ENCODE measurements at places on chromosomes 2 and 18.

GRCh38 chr18:13433125-13433524 is 214.6 kb downstream of the LDLRAD4 start:
- DNase-seq, result no peak

GRCh38 chr2:241601841-241602240 is 35.1 kb downstream of the THAP4 start:
- DNase-seq, result no peak

GRCh38 chr2:128215897-128216642 is 102.6 kb downstream of the HS6ST1 start:
- DNase-seq, result no peak

DNA sequence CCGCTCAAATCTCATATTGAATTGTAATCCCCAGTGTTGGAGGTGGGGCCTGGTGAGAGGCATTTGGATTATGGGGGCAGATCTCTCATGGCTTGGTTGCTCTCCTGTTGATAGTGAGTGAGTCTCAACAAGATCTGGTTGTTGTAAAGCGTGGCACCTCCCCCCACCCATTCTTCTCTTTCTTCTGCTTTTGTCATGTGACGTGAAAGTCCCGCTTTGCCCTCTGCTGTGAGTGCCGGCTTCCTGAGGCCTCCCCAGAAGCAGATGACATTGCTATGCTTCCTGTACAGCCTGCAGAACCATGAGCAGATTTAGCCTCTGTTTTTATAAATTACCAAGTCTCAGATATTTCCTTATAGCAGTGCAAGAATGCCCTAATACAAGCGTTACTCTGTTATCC is 673.8 kb downstream of the ADCYAP1 start:
- DNase-seq, result no peak

- no peak for DNase-seq
These were observed 53.9 kb downstream of the CCDC148 start for GRCh38 chr2:158402665-158403064.

DNA sequence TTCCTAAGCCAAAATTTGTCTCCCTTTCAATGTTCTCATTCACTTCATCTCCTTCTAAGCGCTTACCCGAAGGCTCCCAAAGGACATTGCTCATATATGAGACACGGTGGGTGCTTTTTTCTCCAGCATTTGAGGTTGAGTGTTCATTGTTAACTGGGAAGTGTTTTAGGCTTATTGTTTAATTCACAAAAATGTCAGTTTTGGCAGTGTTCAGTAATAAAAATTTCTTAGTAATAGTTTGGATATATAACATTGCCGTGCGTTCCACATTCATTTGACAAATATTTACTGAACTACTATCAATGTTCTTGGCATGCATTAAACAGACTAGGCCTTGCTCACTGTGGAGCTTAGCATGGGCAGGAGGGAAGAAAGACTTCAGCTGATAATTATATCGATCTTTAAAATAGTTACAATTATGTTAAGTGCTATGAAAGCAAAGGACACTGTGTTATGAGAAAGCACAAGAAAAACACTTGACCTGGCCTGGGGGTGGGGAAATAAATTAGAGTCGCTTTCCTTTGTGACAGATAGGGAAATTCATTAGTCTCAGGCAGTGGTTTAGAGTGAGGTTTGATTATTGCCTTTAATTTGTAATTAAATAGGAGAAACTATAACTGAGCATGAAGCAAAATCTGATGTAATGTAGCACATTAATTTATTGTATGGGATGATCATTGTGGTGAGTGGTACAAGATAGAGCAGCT is 82.2 kb upstream of the DOCK10 start:
- DNase-seq, result no peak

DNA sequence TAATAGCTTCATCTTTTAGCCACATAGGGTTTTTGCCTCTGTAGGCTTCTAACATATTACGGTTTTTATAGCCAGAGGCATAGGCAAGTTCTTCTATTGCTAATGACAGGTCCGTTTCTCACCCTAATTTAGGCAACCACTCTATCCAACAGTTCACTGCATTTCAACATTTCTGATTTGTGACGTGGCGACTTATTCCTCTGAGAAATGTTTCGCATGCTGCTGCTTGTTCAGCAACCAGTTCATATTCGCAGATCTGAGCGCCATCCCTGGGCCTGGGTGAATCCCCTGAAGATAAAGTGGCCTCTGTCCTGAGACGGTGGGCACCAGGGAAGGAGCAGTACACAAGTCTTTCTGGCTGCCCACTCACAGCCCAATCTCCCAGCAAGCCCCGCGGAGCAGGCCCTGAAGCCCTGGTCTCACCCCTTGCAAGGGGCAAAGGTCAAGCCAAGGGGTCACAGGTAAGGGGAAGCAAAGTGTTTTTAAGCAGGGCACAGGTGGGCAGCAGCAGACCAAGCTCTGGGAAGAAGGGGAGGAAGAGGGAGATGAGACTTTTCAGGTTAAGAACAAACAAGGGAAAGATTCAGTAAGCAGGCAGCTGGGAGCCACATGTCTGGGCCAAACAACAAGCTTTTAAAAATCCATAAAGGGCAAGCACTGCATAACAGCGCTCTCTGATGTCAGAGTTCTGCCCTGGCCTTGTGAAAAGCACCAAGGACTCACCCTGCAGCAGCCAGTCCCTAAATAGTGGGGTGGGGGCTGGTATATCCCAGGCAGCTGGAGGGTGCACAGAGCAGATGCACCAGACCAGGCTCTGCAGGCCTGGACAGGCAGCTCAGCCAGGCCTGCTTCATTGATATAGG is 10.8 kb upstream of the COX7A2L start:
- no peak for DNase-seq

- DNase-seq, result no peak
These were observed 4.1 kb downstream of the BCL11A start for GRCh38 chr2:60549238-60549927.

GRCh38 chr2:152466041-152466440 is 131.1 kb downstream of the FMNL2 start:
- DNase-seq, result no peak

DNA sequence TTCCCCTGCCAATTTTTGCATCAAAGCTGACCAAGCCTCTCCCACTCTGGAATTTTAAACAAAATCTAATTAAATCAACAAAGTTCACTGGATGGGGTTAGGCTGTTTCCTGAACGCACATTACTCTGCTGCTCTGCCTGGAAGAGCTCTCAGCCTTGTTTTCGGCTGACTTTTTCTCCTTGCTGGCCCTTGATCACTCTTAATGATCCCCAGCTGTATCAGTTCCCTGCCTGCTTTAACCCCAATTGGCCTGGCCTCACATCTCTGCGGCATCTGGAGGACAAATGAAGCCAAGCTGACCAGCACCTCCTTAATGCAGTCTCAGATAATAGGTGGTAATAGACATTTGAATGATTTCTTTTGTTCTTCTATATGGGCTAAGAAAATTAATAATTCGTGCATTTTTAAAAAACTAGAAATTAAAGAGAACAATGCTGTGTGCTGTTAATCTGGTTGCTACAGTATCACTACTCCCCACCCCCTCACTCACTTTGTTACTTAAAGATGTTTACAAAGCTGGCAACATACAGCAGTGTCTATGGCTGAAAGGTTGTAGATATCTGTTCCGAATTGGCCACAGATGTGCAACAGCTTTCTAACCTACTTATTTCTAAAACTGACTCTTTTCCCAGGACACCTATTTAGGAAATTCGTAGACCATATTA is 415.2 kb upstream of the KCNH7 start:
- DNase-seq, result no peak
